ENCODE measurements at places on chromosomes 12 and 14.

- H3K4me3 ChIP-seq = no peak overlapping the region
- DNase-seq = no peak
- H3K36me3 ChIP-seq = no peaks in the 10 kb centered on the region
- H3K4me1 ChIP-seq = no peaks in the 10 kb centered on the region
- no peaks in the 10 kb centered on the region for H3K27me3 ChIP-seq
These were observed 16.0 kb upstream of the RIC8B start for GRCh38 chr12:106758349-106759110.

DNA sequence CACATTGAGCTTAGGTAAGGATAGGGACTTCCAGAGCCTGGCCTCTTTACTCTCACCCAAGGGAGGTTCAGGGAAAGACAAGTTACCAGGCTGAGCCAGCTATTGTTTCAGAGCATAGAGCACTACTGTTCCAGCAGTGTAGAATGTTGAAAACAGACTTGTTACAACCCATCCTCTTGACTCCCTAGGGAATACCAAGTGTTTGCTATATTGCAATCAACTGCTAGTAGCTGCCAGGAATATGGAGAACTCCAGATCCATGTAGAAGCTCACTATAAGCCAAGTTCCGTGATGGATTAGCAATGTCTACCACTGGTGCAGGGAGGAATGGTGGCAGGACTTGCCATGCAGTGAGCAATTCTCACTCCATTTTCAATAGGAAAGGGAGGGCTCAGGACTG, 199.8 kb upstream of the RBM19 start:
- no peak overlapping the region for H3K4me3 ChIP-seq
- H3K4me1 ChIP-seq = no peaks in the 10 kb centered on the region
- H3K27me3 ChIP-seq = no peaks in the 10 kb centered on the region
- DNase-seq = no peak
- H3K36me3 ChIP-seq = no peaks in the 10 kb centered on the region

GRCh38 chr14:81137316-81137715, 83.4 kb downstream of the GTF2A1 start:
- DNase-seq = peak; percentile 41
- H3K27me3 ChIP-seq = no peaks in the 10 kb centered on the region
- no peaks in the 10 kb centered on the region for H3K4me1 ChIP-seq
- no peaks in the 10 kb centered on the region for H3K36me3 ChIP-seq
- no peak overlapping the region for H3K4me3 ChIP-seq

DNA sequence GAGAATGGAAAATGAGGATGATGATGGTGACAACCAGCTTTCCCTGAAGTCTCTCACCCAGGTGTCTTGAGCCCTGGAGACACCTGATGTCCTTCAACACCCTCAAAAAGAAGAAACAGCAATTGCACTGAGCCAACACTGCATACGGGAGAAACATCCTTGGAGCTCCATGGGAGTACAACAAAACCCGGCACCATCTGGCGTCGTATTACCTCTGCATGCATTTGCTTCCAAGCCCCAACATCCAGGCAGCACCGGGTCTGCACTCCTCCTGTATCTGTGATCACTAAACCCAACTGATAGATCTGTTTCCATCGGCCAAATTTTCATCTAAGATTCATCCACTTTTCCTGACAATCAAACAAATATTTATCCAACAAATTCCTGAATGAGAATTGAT, 249.9 kb downstream of the DPF3 start:
- no peak overlapping the region for H3K4me3 ChIP-seq
- peak overlapping the region; percentile 74 for H3K27ac ChIP-seq
- no peak for DNase-seq
- no peaks in the 10 kb centered on the region for H3K27me3 ChIP-seq

- DNase-seq = no peak
- no peak overlapping the region for H3K27ac ChIP-seq
- H3K4me1 ChIP-seq = no peaks in the 10 kb centered on the region
These were observed 164.2 kb upstream of the SOX5 start for GRCh38 chr12:24113701-24114100.

DNA sequence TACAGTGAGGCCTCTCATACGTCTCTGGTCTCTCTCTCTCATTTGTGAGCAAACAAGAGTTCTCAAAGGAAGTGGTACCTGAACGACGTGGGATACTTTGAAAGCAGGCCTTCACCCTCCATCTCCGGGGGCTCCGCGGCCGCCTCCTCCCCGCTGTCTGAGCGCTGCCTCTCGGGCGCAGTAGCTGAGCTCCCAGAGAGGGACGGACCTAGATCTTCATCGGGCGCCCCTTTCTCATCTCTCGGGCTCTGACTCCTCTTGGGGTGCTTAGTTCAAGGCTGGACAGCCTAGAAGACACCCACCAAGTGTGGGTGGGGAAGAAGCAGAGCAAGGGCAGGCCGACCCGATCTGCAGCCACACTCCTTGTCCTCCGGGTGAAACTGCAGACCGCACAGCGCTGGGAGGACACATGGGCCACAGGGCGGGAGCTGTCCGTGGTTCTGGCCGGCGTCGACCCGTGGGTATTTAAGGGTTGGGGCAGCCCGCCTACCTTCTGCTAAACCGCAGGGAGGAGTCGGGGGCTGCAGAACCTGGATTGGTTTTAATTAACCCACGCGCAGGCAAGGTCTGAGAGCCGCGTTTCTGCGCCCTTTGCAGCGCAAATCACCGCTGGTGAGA, 92.7 kb downstream of the PAH start:
- H3K4me1 ChIP-seq = no peaks in the 10 kb centered on the region
- no peaks in the 10 kb centered on the region for H3K36me3 ChIP-seq
- H3K27me3 ChIP-seq = no peaks in the 10 kb centered on the region
- no peak overlapping the region for H3K4me3 ChIP-seq
